Left renal cortex interstitium (tissue), 4 donors: ENCODE measurements at places on chromosomes 3 and 15. TPM values are rescaled to one million over a fixed set of nuclear protein-coding genes. Genes with fewer than 3 reads are reported as not detected.

GRCh38 chr3:186217820-186218164 is 108.9 kb upstream of the ETV5 start:
- no peak for DNase-seq

Gene ACY1
- polyA plus RNA-seq = 126 TPM

- DNase-seq = no peak
Measured at GRCh38 chr3:127265581-127265981, 22.3 kb downstream of the PRR20G start.

DNA sequence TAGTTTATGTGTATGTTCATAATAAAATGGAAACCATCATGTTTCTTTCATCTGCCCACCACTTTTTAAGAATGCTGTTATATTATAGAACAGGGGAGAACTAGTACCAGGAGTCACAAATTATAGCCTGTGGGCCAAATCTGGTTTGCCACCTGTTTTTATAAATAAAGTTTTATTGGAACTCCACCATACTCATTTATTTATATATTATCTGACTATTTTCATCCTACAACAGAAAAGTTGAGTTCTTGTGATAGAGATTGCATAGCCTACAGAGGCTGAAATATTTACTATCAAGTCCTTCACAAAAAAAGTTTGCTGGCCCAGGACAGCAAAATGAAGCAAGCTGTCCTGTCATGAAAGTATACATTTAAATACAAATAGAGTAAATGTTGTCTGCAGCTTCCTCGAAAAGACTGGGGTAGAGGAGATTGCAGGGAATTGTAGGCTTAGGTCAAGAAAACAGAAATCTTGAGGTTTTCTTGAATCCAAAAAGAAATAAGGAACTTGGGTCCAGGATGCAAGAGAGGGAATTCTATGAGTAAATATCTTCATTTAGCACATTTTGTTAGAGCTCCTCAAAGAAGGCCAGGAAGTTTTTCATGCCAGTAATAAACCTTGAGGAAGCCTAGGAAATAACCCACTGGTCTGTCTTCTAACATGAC is 41.1 kb downstream of the FILIP1L start:
- no peak for DNase-seq

DNA sequence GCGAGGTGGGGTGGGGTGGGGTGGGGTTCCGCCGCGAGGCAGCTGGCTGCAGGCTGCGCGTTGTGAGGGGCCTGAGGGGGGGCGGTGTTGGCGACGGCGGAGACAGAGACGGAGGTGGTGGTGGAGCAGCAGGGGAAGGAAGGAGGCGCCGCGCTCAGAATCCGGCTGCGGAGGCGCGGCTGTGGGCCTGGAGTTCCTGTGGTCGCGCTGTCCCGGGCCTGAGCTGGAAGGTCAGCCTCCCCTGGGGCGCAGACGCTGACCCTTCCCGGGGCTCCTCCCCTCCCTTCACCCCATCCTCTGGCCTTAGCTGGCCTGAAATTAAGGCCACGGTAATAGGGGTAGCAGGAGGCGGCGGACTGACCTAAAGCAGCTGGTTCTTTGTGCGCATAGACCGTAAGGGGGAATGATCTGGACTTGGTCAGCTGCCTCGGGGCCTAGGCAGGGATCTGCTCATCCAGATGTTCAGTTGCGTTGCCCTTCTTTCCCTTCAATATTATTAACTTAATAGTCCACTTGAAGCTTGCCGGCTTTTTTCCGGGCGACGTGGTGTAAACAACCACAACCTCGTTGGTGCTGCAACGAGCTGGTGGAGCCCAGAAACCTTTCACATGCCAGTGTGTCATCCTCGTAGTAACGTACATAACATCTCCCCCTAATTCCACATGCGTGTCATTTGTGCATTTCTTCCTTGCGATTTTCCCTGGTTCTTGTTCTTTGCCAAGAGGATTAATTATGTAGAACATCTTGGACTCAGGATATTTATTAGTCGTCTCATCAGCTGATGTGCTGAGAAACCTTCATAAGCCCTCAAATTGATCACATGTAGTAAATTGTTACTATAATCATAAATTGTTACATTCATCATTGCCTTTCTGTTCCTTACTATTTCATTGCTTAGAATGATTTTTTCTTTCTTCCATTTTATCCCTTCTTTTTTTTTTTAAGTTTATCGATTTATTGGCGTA is 626 bp downstream of the SEC62 start:
- peak; percentile 63 for DNase-seq

Gene MYO1E
- 151 TPM for polyA plus RNA-seq

DNA sequence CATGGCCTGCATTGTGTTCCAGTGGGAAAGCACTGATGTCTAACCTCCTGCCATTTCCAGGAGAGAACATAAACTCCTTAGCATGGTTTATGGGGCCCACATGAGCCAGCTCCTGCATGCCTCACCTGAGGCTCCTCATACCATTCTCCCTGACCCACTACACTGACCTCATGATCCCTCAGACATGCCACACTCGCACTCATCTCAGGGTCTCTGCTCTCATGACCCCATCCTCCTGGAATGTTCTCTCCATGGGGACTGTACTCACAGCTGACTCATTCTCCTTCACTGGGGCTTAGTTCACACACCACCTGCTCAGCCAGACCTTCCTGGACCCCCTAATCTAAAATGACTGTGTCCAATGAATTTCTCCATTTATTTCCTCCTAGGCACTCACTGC is 4.0 kb upstream of the LMCD1 start:
- no peak for DNase-seq

GRCh38 chr3:111882799-111883198 is 23.7 kb downstream of the PHLDB2 start:
- no peak for DNase-seq

DNA sequence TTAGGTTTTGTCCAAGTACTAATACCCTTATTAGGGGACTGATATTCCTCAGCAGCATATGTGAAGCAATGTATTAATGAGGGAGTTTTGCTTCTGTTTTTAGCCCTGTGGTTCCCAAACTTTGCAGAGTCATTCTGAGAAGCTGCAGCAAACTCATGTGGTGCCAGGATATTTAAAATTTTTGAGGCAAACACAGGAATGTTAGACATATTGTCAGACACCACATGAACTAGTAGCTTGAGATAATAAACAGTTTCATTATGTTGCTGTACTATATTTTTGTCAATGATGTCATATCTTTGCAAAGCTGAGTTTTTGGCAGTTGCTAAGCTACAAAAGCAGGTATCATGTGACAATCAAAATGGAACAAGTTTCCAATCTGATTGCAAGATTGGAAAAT is 36.6 kb downstream of the ATP6V1A start:
- DNase-seq = no peak

Gene BNC1
- 0.08 TPM for polyA plus RNA-seq
